ENCODE measurements at places on chromosomes 3 and 15.

GRCh38 chr3:11199902-11200845 is 45.9 kb downstream of the HRH1 start:
- no peak for DNase-seq

- DNase-seq = no peak
These were observed 70.1 kb downstream of the CASR start for GRCh38 chr3:122253581-122253980.

DNA sequence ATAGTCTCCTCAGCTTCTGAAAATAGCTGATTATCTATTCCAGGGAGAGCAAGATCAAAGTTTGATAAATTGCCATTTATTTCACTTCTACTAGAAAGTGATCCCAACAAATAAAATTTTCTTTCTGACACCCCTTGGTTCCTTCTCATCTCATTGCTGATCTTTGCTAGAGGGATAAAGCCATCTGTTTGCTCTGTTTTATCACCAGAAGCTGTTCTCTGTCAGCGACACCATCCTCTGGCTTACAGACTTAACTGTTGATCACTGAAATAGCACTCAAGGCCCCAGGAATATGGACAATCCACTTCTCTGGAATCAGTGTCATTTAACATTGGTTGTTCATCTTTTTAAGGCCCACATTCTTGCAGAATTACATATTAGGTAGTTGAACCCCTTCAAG is 219.0 kb downstream of the LSAMP start:
- DNase-seq = no peak

- DNase-seq = no peak
These were observed 46.4 kb downstream of the TMEM44 start for GRCh38 chr3:194586836-194587235.

GRCh38 chr3:142940000-142940399 is 23.5 kb downstream of the PAQR9 start:
- no peak for DNase-seq

- no peak for DNase-seq
These were observed 159.5 kb downstream of the TIGIT start for GRCh38 chr3:114453361-114453780.

DNA sequence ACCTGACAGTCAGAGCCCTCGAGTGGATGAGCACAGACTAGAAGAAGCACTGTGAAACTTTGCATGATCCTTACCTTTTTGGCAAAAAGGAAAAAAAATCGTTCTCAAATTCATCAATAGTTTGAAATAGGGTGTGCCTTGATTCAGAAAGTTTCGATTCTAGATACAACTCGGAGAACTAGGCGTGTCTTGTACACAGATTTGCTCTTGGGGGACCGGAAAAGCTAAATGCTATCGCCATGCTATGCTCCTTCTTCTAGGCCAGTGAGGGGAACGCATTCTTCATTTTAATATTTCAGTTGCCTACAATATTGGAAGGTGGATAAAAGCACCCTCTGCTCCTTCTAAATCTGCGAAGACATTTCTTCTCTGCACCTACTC is 25.0 kb downstream of the CD86 start:
- DNase-seq = no peak

- no peak for DNase-seq
These were observed 73.2 kb upstream of the ARL6 start for GRCh38 chr3:97691354-97691753.

DNA sequence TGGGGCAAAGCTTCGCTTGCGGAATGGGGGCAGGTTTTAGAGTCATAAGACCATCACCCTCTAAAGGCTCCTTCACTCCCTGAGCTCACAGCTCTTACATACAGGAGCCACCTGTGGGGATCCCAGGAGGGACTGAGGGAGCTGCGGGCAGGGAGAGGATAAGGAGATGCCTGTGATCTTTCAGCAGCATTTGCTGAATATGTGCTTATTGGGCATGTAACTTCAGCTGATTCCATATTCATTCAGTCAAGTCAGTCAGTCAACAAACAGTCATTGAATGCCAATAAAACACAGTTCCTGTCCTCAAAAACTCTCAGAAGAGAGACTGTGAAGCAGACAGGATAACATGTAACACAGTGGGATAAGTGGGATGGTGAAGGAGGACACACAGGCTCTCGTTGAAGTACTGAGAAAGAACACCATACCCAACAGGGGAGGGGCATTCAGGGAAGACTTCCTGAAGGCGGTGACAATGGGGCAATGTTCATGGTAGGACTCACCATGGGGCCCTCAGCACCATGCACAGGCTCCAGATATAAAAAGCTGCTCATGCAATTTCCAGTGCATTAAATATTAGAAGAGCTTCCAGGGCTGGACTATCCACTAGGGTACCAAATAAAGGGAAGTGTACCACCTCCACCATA is 240.9 kb downstream of the UACA start:
- DNase-seq = no peak

GRCh38 chr3:42880183-42880582 is 4.5 kb upstream of the CYP8B1 start:
- DNase-seq = no peak

DNA sequence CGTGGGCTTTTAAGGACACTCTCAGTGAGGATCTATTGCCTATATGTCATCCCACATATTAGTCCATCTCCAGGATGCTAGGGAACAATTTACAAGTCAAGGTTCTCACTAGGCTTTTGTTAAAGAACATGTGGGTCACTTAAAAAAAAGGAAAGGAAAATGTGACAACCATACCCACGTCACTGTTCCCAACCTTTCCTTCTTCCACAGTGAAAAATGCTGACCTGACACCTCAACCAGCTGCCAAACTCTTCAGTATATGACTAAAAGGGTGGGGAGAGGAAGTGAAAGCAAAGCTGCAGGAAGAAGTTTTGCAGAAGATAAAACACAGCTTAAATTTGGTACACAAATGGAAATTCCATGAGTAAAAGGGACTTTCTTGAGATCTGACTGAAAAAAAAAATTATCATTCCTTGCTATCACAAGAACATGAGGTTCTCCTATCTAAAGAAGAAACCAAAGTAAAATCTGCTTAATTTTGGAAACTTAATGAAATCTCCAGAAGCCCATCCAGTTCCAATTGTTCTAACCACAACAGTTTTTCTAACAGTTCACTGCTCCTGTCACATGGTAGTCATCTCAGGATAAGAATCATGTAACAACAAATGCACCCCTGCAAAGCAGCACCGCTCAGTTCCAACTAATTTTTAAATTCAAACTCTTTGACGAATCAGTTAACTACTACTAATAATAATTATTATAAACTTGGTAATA is 117.0 kb upstream of the TSPAN3 start:
- DNase-seq = no peak

GRCh38 chr3:14322667-14323295 is 79.6 kb upstream of the SLC6A6 start:
- DNase-seq = no peak

DNA sequence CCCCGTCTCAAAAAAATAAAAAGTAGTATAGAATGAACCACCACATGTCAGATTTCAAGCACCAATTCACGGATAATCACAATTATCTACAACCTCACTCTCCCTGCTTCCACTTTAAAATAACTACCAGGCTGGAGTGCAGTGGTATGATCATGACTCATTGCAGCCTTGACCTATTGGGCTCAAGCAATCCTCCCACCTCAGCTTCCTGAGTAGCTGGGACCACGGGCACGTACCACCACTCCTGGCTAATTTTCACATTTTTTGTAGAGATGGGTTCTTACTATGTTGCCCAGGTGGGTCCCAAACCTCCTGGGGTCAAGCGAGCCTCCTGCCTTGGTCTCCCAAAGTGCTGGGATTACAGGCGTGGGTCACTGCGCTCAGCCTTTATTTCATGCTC is 38.1 kb upstream of the LDHAL6B start:
- no peak for DNase-seq

DNA sequence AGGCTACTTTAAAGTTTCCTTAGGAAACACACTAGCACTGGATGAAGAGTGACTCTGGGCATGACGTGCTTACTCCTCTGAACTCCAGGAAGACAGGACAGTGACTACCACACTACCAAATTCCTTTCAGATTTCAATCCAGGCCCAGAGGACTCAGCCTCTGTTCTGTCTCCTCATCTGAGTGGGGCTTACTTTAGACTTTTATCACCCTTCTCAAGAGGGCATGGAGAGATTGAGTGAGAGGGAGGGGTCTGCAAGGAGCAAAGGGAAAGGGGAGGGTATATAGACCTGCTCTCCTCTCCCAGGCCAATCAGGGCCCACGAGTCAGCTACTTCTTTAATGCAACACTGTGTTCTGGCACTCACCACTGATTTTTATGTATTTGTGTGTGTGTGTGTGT is 29.4 kb upstream of the RSL24D1 start:
- DNase-seq = no peak

DNA sequence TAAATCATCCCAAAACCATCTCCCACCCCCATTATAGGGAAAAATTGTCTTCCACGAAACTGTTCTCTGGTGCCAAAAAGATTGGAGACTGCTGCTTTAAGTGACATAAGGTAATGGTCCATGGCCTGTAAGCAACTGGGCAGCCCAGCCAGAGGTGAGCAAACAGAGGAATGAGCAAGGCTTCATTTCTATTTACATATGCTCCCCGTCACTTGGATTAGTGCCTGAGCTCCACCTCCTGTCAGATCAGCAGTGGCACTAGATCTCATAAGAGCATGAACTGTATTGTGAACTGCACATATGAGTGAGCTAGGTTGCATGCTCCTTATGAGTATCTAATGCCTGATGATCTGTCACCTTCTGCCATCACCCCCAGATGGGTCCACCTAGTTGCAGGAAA is 1159.8 kb upstream of the ALCAM start:
- no peak for DNase-seq

- DNase-seq = no peak
These were observed 29.9 kb downstream of the ATP13A5 start for GRCh38 chr3:193348686-193349085.

GRCh38 chr15:27418726-27419125 is 447.7 kb downstream of the GABRG3 start:
- no peak for DNase-seq

DNA sequence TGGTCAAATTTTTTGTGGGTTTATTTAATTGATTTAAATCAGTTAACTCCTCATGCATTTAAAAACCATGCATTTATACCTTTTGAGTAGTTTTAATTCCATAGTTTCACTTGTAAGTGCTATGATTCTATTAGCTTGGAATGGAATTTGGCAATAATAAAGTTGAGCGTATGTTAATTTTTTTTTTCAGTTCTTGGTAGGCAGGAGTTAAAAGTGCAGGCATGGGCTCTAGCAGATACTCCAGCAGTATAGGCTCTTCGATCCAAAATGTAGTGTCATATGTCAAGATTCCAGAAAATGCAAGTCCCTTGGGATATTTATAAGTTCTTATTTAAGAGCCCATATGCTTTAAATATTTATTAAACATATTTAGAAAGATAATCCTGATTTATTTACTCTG is 70.3 kb downstream of the LYSMD4 start:
- no peak for DNase-seq

DNA sequence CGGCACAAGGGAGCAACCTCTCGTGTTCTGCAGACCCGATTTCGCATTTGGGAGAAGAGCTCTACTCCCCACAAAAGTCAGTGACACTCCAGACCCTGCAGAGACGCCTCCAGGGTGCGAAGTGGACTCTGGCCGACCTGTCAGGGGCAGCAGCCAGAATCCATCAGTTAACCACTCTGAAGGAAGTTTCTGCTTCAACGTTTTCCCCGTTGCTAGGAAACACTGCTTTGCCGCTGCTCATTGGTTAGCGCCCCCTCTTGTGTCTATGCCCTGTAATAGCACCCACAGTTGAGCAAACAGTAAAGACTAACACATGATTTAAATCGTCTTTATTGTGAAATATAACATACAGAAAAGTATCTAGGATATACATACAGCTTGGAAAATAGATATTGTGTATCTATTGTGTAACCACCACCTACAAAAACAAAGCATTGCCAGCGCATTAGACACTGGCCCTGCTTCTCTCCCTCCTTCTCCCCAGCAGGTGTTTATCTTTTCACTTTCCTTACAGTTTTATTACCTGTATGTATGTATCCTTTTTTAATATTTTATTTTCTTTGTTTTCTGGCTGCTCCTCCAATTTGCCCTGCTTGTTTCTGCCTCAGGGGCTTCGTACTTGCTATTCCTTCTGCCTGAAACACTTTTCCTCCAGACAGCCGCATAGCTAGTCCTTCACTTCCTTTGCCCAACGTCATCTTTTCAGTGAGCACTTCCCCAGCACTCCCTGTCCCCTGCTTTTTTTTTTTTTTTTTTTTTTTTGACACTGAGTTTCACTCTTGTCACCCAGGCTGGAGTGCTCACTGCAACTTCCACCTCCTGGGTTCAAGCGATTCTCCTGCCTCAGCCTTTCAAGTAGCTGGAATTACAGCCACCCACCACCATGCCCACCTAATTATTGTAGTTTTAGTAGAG is 38.8 kb downstream of the TMEM40 start:
- peak; percentile 80 for DNase-seq

- DNase-seq = no peak
These were observed 16.2 kb downstream of the ZPLD1 start for GRCh38 chr3:102450976-102451375.

GRCh38 chr3:12957339-12957738 is 115.9 kb downstream of the IQSEC1 start:
- DNase-seq = peak; percentile 54

DNA sequence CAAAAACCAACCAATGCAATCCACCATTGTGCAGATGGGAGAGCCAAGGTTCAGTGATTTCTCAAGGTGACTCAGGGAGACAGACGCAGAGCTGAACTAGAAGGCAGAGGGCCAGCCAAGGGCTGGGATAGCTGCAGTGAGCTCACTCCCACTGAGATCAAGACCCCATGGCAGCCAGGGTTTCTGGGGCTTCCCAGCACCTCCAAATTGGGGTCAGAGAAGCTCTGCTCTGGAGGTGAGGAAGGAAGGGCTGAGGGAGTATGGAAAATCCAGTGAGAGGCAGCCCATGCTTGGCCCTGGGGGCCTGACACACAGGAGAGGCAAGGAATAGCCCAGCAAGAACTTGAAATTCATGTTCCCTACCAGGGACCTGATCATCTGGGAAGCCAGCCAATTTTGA is 61.0 kb downstream of the ISG20 start:
- no peak for DNase-seq

DNA sequence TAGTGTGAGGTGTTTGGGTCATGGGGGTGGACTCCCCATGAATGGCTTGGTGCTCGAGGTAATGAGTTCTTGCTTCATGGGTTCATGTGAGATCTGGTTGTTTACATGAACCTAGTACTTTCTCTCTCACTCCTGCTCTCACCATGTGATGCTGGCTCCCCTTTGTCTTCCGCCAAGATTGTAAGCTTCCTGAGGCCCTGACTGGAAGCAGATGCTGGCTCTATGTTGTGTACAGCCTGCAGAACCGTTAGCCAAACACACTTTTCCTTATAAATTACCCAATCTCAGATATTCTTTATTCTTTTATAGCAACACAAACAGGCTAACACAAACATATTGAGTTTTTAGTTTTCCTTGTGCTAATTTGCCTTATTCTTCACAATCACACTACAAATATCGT is 3.2 kb upstream of the CSPG5 start:
- no peak for DNase-seq

DNA sequence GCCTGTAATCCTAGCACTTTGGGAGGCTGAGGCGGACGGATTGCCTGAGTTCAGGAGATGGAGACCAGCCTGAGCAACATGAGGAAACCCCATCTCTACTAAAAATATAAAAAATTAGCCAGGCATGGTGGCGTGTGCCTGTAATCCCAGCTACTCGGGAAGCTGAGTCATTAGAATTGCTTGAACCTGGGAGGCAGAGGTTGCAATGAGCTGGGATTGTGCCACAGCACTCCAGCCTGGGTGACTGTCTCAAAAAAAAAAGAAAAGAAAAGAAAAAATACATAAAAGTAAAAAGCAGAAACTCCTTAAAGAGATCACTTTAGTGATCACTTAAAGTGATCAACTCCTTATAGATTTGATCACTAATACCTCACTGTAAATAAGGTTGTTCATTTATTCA is 78.0 kb downstream of the GMPS start:
- no peak for DNase-seq

GRCh38 chr3:31476209-31476608 is 56.5 kb upstream of the STT3B start:
- DNase-seq = no peak
